ENCODE measurements at places on chromosomes 11 and 22. TPM values are rescaled to one million over a fixed set of nuclear protein-coding genes. Genes with fewer than 3 reads are reported as not detected.

GRCh38 chr11:92861634-92862033 lies 107.8 kb upstream of the MTNR1B start:
- DNase-seq = no peak

The OR52I1 gene
- total RNA-seq = not detected

- no peak for DNase-seq
Observed at GRCh38 chr22:20602609-20603164, 95.3 kb downstream of the MED15 start.

The APOC3 gene
- total RNA-seq = not detected

DNA sequence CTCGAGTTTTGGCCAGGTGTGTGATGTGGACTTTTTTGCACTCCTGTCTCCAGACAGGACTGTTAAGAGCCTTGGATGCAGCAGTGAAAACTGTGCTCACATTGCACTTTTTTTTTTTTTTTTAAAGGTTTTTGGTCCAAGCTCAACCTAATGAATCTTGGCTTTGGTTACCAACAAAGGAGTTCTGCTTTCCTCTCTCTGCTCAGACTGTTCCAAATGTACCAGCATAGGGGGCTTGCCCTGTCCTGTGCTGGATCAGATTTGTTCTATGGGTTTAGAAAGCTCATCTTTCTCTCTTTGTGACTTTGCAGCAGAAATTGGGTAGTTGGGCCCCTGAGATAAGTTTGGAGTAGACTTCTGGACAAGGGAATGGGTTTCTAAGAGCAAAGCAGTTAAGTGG lies 45.3 kb downstream of the POLD3 start:
- no peak for DNase-seq

The TBX10 gene
- total RNA-seq = not detected
